ENCODE measurements at places on chromosomes 11 and 22. TPM values are rescaled to one million over a fixed set of nuclear protein-coding genes. Genes with fewer than 3 reads are reported as not detected.

DNA sequence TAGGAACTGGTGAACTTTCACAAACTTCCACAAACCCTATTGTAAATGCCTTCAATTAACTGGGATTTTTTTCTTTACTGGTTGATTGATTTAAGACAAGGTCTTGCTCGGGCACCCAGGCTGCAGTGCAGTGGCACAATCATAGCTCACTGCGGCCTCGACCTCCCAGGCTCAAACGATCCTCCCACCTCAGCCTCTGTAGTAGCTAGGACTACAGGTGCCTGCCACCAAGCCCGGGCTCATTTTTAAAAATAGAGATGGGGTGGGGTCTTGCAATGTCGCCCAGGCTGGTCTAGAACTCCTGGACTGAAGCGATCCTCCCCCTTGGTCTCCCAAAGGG is 35.7 kb upstream of the POLA2 start:
- DNase-seq = no peak

- DNase-seq = no peak
Observed at GRCh38 chr11:78737891-78738290, 163.2 kb upstream of the NARS2 start.

- no peak for DNase-seq
Observed at GRCh38 chr11:118476676-118477075, 40.4 kb downstream of the KMT2A start.

DNA sequence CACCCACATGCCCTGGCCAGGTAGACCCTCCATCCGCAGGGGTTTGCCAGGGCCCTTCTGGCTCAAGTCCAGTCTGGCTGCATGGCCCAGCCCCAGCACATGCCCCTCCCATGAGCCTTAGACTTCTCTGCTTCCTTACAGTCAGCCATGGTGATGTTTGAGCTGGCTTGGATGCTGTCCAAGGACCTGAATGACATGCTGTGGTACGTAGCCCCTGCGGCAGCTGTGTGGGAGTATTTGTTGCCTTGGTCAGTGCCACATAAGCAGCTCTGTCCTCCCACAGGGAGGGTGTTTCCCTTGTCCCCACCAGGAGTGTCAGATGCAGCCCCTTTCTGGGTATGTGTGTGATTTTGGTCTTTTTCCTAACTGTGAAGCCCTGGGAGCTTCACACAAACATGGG is 17.5 kb downstream of the CDC45 start:
- DNase-seq = no peak

- no peak for DNase-seq
Observed at GRCh38 chr11:44310463-44311272, 729 bp upstream of the ALX4 start.

DNA sequence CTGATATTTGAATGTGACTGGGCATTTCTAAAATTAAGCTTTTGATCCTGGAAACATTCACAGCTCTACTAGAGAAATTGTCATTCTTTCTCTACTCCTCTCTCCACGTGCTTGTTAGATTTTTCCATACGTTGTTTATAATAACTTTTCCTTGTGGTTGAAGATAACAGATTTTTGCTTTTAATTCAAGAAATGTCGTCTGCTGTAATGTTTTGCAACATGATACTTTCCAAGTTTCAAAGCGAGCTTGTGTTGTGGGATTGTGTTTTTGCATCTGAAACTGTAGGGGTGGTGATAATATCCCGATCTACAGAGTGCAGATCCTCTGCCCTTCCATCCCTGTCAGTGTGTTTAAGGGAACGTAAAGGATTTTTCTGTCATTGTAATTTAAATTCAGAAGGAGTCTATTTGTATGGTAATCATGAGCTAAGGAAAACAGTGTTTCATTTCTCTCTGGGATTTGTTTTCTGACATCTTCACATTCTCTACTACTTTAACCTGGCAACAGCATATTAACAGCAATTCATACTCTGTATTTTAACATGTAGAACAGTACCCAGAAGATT is 321.4 kb downstream of the FAT3 start:
- no peak for DNase-seq

Gene ALDH3B1
- total RNA-seq = not detected

Gene TYMP
- total RNA-seq = 89.1 TPM

Measured in activated CD4-positive, alpha-beta memory T cell treated with anti-CD3 and anti-CD28 coated beads, Interleukin-2, amount 10 ng/mL, durations not matched to agents 7 days and 5 days (primary cell).